ENCODE measurements at places on chromosomes 12 and 14.
A peak's percentile ranks its signal among the peaks of the same experiment; 100 is the strongest.

- DNase-seq: no peak
Observed at GRCh38 chr12:1698720-1699119, 7.8 kb downstream of the ADIPOR2 start.

GRCh38 chr14:94494085-94494484 is 15.2 kb downstream of the SERPINA12 start:
- DNase-seq: no peak

DNA sequence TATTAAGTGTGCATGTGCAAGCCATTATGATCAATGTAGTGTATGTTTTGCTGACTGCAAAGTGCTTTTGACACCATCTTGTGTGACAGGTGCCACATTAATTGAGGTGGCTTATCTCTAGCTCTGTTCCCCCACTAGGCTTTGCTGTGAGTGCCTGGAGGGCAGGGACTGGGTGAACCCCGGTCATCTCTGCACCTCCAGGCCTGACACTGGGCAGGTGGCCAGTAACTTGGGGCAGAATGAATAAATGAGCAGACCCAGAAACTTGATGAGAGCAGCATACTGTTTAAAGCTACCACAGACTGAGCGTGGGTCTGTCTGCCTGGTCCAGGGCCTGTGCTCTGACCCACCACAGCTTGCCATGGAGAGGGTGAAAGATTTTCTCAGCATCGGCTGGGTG is 151.6 kb downstream of the CALM1 start:
- DNase-seq: no peak

DNA sequence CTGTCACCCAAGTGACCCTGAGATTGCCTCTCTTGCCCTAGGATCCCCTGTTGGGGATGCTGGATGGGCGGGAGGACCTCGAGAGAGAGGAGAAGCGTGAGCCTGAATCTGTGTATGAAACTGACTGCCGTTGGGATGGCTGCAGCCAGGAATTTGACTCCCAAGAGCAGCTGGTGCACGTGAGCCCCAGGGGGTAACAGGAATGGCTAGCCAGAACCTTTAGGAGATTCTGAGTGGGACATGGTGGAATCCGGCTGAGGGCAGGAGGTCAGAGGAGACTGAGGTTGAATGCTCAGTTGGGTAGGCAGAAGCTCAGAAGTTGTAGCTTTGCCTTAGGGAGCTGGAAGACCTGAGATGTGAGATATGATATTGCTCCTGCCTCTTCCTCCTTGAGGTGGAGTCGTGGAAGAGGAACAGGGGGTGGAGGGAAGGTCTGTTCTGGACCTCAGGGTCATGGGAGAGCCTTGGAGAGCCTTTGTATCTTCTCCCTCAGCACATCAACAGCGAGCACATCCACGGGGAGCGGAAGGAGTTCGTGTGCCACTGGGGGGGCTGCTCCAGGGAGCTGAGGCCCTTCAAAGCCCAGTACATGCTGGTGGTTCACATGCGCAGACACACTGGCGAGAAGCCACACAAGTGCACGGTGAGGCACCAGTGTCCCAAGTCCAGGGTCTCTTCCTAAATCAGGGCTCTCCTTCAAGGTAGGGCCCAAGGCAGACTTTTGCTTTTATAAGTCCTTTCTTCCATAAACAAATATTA is 6.3 kb downstream of the GLI1 start:
- DNase-seq: no peak

DNA sequence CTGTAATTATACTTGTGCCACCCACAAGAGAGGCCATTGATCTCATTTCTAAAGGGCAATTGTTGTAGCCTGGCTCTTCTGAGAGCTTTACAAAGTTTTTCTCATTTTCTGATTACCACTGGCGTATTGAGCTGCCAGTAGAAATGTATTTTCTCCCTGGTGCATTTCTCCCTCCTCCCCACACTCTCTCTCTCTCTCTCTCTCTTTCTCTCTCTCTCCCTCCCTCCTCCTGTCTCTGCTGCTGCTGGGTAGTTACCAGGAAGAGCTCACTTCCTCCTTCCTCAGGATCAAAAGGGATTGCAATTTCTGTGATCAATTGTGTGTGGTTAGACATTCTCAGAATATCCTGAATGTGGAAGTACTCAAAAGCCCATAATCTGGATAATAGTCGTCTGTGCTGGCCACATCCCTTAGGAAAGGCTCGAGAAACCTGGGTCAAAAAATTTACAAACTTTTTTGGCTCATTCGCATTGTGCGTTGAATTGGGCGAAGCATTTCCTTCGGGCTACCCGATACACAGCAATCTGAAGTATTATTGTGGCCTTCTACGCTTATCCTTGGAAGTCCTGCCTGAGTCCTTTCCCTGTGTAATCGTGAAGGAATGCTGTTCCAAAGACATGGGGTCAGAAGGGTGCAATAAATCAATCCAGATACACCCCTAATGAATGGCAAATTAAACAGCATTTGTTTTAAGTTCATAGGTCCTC is 254.8 kb downstream of the MSRB3 start:
- DNase-seq: peak; percentile 75

- peak; percentile 73 for DNase-seq
Observed at GRCh38 chr12:94100990-94101737, 47.2 kb upstream of the PLXNC1 start.

DNA sequence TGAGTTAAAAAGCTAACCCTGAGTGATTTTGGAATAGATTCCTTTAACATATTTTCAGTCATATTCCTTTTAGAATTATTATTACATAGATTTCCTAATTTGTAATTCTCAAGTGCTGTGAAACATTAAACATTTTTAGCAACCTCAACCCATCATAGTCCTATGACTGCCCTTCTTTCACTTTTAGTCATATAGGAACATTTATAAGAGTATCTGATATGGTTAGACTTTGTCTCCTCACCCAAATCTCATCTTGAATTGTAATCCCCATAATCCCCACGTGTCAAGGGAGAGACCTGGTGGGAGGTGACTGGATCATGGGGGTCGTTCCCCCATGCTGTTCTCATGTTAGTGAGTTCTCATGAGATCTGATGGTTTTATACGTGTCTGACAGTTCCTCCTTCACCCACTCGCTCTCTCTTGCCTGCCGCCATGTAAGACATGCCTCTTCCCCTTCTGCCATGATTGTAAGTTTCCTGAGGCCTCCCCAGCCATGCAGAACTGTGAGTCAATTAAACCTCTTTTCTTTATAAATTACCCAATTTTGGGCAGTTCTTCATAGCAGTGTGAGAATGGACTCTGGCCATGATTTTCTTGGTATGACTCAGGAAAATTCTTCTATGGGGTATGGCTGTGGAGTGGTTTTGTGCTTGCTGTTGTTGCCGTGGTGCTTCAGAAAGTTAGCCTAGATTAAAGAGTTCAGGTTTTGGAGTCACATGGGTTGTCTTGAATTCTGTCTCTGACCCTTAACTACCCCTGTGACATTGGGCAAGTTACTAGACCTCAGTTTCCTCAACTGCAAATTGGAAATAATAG is 83.9 kb downstream of the FUT8 start:
- no peak for DNase-seq

- DNase-seq: no peak
Observed at GRCh38 chr12:24605916-24606315, 343.0 kb downstream of the BCAT1 start.

GRCh38 chr12:44299524-44299923 is 463.6 kb downstream of the TMEM117 start:
- DNase-seq: no peak

- no peak for DNase-seq
Observed at GRCh38 chr12:98767248-98767647, 122.2 kb downstream of the APAF1 start.

GRCh38 chr14:78586681-78587080 is 416.5 kb downstream of the NRXN3 start:
- no peak for DNase-seq

DNA sequence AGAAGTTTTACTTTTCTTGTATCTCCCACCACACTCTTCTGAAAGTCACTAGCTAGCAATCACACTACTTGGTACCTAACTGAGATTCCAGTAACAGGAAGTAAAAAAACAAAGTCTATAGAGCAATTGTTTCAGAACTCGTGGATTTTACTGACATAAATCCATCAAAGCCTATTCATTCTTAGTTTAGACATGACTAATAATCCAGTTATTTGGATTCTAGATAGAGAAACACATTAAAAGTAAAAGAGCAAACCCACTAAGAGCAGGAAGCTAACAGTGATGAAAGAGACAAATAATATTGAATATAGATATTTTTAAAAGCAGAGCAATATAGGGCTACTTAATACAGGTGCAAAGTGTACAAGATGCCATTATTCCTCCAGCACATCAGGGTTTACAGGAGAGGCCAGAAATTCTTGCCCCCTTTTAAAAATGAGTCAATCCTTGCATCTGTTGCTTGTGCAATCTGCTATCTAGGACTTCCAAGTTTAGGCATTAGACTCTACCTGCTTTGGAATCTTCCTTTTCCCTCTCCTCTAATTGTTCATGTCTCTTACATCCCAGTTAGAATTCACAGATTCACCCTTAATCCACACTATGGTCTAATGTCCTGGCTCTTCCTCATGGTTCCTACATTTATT is 6.0 kb downstream of the HEATR5A start:
- DNase-seq: no peak

DNA sequence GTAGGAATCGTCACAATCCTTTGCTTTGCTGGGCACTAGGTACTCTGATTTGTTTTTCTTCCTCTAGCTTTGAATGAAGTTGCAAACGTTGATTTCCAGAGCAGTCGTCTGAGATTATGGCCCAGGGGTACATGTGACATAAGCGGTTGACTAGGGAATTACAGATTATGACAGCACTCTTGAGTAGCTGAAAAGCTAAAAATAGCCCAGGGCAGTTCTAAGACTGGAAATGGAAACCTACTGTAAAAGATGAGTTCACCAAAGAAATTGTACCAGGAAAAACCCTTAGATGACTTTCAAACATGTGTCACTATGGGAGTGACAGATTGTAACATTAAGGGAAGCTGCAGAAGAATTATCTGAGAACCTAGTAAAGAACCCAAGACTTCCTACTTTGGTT is 108.5 kb downstream of the ANO6 start:
- no peak for DNase-seq

- DNase-seq: no peak
Observed at GRCh38 chr14:105439710-105440553, 20.3 kb downstream of the MTA1 start.

GRCh38 chr14:95096476-95096875 is 60.9 kb downstream of the DICER1 start:
- DNase-seq: no peak

GRCh38 chr14:38210587-38211216 is 3.0 kb downstream of the SSTR1 start:
- DNase-seq: no peak

GRCh38 chr12:105738051-105738450 is 400.7 kb downstream of the NUAK1 start:
- no peak for DNase-seq

DNA sequence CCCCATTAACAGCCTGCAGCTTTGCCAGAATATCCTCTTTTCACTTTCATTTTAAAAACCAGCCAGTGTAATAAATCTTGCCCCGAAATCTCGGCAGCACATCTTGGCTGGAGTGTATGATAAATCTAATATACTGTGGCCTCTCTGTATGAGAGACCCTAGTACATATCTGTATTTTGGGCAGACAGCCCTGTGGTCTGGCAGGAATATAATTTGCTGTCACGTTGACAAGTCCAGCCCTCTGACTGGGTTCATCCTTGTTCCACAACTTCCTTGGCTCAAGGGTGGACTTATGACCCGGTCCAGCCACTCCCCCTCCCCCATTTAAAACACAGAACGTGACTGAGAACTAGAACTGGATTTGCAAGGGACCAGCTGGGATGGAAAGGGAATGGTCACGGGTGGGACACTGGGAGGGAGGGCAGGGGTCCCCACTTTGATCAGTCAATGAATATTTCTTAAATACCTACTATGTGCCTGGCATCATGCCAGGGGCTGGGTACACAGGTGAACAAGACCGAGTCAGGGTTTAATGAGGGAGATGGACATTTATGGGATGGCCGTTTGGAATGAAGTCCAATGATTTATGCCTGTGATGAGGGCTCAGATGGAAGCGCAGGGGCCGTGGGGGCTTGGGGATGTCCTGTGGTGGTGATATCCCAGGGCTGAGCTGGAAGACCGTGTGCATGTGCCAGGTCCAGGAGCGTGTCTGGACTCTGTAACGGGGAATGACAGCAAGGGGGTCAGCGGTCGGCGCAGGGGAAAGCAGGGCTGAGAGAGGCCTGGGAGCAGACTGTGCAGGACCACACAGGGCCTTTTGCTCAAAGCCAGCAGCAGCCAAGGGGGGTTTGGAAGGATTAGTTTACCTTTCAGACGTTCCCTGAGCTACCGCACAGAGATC is 190.5 kb downstream of the PHETA1 start:
- DNase-seq: peak; percentile 68

- DNase-seq: no peak
Observed at GRCh38 chr12:125071456-125071855, 6.2 kb downstream of the AACS start.

DNA sequence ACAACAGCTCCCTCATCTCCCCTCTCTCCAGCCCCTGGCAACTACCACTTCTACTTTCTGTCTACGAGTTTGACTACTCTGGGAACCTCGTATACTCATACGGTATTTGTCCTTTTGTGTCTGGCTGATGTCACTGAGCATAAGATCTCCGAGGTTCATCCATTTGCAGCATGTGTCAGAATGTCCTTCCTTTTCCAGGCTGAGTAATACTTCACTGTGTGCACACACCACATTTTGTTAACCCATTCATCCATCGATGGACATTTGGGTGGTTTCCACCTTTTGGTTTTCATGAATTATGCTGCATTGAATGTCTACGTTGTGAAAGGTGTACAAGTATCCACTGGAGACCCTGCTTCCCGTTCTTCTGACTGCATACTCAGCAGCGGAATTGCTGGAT is 24.1 kb upstream of the DLK1 start:
- no peak for DNase-seq

GRCh38 chr14:22850944-22851764 is 14.8 kb downstream of the MMP14 start:
- no peak for DNase-seq

GRCh38 chr12:96876966-96877365 is 30.1 kb upstream of the NEDD1 start:
- DNase-seq: no peak

DNA sequence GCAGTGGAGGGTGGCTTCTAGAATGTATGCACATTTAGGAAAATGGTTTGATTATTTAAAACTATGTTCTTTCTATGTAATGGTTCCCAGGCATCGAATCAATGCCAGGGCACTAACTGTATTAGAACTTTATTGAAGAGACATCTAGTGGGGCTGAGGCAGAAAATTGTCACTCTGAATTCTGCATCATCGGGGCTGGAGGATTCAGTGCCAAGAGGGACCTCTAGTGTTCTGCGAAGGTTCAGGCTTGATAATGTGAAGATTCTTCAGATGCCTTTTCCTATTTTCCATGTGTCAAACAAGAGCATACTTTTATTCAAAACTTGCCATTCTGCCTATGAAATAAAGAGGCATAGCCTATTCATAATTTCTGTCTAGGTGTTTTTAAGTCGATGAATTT is 146.3 kb downstream of the CAND1 start:
- DNase-seq: no peak

DNA sequence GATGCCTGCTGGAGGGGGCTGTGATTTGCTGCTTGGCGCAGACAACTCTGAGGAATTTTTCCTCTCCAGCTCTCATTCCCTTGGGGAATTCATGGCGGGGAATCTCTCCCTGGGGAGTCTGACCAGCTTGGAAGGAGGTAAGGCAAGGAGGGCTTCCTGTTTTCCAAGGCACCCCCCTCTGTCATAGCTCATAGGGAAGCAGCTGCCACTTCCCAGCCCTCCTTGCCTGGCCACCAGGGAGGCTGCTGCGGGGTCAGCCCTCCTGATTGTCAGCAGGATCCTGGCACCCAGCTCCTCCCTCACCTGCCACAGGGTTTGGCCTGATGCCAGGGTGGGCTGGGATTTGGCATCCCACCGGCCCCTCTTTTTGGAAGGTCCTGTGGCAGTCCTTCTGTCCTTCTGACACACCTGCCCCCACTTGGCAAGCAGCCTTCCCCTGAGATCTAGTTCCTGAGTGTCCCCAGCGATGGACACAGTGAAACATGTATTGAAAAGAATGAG is 74.9 kb downstream of the TSPAN9 start:
- no peak for DNase-seq
